Dermis lymphatic vessel endothelial cell (primary cell): ENCODE measurements at places on chromosomes 3 and 15. TPM values are rescaled to one million over a fixed set of nuclear protein-coding genes. Genes with fewer than 3 reads are reported as not detected.

The PARL gene
- 29.9 and 32.0 TPM in 2 replicates for total RNA-seq

The AHSG gene
- total RNA-seq: 0.09 TPM in 1 of 2 replicates, not detected in the other

The ZIC1 gene
- not detected in 2 replicates for total RNA-seq

The SLC25A36 gene
- 41.2 and 51.3 TPM in 2 replicates for total RNA-seq

The FBXO40 gene
- not detected in 2 replicates for total RNA-seq

The GOLGA8S gene
- total RNA-seq: under 0.01 TPM in 2 replicates

The CFAP92 gene
- 1.0 and 1.3 TPM in 2 replicates for total RNA-seq

The SLC22A14 gene
- total RNA-seq: under 0.01 TPM in 2 replicates

The AP3S2 gene
- total RNA-seq: 27.1 and 27.8 TPM in 2 replicates

The SLC28A1 gene
- total RNA-seq: not detected in 2 replicates

The GASK1A gene
- total RNA-seq: under 0.01 and 0.09 TPM in 2 replicates

The CEP97 gene
- total RNA-seq: 4.3 and 7.7 TPM in 2 replicates

The TERC gene
- total RNA-seq: 47.0 and 112 TPM in 2 replicates

The CYP8B1 gene
- total RNA-seq: not detected in 2 replicates

The SLC35A5 gene
- total RNA-seq: 35.2 and 35.5 TPM in 2 replicates

The SLC2A2 gene
- not detected in 2 replicates for total RNA-seq

The KNG1 gene
- not detected in 2 replicates for total RNA-seq
